ENCODE measurements at places on chromosomes 2 and 18.
A peak's percentile ranks its signal among the peaks of the same experiment; 100 is the strongest.

DNA sequence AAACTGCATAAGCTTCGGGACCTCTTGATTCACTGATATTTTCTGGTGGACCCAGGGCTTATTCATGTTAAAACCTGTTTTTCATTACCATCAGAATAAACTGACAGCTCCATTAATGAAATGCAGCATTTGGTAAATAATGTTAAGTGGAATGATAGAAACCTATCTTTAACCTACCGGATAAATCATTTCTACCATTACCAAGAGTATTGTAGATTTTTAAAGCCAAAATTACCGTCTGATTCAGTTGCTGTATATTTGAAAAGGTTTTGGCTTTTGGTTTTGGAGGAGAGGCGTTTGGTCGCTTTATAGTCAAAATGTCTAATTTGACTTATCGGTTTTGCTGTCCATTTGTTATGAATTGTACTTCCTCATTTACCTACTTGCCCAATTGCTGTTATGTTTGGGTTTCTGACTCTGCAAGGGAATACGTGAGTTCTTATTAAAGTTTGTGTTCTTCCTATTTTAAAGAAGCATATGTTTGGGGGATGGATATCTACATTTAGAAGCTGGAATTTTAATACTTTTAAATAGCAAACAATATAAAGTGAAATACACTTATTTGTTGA, 1.0 kb upstream of the CUL3 start:
- no peak for DNase-seq

- no peak for DNase-seq
Observed at GRCh38 chr18:13524054-13524453, 202.3 kb downstream of the FAM210A start.

DNA sequence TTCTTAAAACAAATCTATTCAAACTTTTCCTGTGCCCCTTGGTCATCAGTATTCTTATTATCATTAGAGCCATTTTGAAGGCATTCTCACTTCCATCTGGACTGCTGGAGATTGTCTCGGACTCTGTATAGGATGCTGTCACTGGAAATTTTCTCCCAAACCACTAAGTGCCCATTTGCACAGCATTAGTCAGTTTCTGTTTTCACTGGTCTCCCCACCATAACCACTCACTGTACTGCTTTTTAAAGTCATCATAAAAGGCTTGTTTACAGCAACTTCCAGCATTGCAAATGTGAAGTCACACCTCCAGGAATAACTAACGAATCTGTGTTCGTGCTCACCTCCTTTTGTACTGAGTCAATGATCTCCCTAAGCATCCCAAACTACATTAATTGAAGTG, 150.9 kb upstream of the SERTAD2 start:
- DNase-seq, result no peak

- DNase-seq, result no peak
Observed at GRCh38 chr2:152198499-152198898, 22.9 kb upstream of the STAM2 start.

GRCh38 chr2:176088937-176089842, 3.3 kb upstream of the HOXD13 start:
- DNase-seq, result no peak

DNA sequence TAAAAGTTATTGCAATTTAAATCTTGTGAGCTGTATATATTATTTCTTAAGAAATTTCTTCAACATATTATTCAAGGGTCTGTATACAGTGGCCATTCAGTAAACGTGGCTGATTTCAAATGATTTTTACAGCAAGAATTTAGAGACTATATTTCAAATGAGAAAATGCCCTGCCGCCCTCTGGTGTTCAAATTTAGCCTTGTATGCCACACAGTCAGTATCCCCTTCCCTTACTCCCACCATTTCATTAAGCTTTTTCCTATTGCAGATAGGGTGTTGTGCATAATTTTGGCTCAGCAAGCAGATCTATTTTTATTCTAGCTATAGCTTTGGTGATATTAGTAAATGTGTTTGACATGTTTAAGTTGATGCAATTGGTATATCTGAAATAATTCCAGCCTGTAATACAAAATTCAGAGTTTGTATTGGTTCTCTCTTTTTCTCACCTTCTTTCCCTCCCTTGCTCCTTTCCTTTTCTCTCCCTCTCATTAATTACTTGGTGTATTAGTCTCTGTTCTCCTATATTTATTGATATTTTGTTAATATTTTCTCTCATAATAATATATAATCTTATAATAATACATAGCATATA, 22.8 kb upstream of the SCN7A start:
- DNase-seq, result no peak

- DNase-seq, result peak; percentile 35
Observed at GRCh38 chr2:230873661-230874401, 9.1 kb downstream of the ITM2C start.

DNA sequence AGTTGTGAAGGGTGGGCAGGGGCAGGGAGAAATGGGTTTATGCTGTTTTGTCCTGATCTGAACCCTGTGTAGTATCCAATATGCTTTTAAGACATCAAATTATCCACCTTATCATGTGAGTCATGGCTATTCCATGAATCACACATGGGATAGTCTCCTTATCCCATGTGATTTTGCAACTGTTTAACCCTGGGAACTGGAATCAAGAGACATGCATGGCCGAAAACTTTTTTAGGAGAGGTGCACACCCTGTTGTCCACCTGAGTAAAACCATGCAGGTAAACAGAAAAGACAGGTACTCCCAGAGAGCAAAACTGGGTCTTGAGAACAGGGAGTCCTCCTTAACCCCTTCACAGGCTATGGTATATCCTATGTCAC, 490.6 kb upstream of the HS6ST1 start:
- DNase-seq, result no peak

GRCh38 chr2:6423944-6424343, 441.8 kb downstream of the CMPK2 start:
- DNase-seq, result no peak

DNA sequence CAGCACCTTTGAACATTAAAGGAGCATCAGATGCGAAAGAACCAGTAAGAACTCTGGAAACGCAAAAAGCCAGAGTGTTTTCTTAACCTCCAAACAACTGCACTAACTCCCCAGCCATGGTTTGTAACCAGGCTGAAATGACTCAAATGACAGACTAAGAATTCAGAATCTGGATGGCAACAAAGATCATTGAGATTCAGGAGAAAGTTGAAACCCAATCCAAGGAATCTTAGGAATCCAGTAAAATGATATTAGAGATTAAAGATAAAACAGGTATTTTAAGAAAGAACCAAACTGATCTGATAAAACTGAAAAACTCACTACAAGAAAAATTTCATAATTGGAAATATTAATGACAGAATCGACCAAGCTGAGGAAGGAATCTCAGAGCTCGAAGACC, 116.7 kb downstream of the PTRHD1 start:
- no peak for DNase-seq

DNA sequence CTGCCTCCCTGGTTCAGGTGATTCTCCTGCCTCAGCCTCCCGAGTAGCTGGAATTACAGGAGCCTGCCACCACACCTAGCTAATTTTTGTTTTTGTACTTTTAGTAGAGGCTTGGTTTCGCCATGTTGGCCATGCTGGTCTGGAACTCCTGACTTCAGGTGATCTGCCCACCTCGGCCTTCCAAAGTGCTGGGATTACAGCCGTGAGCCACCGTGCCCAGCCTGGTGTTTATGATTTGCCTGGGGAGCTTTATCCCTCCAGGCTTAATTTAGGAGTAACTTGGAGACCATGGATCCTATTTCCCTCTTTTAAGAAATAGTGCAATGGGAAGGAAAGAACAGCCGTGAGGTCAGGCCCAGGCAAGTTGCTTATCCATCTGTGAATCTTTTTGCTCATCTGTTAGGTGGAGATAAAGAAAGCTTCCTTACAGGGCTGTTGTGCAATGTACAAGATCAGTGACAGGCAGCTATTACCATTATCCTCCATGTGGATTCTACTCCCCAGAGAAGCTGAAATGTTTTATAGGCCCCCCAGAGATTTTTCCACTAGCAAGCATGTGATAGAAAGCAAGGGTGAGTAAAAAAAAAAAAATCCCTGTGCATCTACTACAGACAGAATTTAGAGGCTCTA, 104.9 kb upstream of the MGAT5 start:
- no peak for DNase-seq

GRCh38 chr2:224155896-224156295, 116.8 kb upstream of the SERPINE2 start:
- DNase-seq, result no peak

DNA sequence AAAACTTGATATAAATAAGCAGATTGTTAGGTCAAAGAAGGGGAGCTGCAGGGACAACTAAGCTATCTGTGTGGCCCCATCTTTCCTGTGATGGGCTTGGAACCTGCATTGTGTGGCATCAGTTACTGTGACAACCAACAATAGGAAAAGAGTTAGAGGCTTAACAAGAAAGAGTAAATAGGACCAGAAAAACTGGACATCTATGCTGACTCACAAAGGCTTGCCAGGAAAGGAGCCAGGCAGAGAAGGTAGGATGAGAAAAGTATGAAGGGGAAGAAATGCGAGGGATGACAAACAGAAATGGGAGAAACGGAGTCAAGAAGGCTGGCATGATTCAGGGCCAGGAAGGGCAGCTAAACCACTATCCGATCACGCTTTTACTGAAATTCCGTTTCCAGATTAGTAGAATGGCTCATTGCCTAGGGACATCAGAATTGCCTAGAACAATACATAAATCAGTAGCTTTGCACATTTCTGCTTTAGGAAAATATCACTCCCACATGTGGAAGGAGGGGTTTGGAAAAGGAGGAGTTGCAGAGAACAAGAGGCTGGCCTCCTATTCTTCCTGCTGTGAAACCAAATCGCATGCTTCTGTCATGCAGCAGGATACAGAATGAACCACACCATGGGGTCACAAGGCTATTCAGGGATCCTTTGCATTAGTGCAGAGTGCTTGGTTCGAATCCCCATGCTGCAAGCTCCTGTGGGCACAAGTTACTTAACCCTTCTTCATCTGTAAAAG, 7.3 kb downstream of the PLA2R1 start:
- no peak for DNase-seq

DNA sequence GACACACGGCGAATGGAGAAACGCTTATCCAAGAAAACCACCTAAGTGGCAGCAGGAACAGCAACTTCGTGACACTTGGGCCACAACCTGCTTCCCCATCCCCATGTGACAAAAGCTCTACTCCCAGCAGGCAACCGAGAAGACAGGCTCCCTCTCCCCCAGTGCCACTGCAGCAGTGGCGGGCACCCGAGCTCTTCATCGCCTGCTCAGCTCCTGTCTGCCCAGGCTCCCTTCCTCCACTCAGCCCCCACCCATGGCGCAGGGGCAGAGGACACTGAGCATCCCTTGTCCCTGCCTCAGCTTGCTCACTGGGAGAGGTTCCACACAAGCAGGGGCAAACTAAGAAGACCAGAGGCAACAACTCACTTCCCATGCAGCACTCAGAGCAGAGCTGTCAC, 22.9 kb downstream of the SLC66A2 start:
- no peak for DNase-seq

- no peak for DNase-seq
Observed at GRCh38 chr2:37896319-37896718, 28.8 kb upstream of the RMDN2 start.

DNA sequence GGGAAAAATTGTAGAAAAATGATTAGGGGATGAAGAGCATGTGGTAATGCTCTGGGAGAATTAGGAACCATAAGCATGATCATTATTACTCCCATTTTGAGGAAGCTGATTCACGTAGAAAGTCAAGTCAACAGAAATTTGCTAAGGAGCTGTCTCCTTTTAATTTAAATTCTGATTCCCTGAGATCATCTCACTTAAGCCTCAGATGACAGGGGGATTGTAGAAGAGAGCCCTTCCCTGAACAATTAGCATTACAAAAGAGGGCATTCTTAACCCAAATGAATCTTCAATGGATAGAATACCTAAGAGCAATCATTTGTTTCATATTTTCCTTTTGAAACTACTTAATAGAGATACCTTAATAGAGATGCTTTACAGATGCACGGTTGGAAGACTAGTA, 267.9 kb downstream of the NYAP2 start:
- no peak for DNase-seq

GRCh38 chr2:174916270-174916930, 88.8 kb downstream of the CHN1 start:
- DNase-seq, result no peak

- DNase-seq, result no peak
Observed at GRCh38 chr2:191748059-191748461, 70.1 kb downstream of the NABP1 start.

- DNase-seq, result no peak
Observed at GRCh38 chr18:67618061-67618460, 101.5 kb upstream of the DSEL start.

GRCh38 chr2:41216978-41217377, 765.1 kb upstream of the SLC8A1 start:
- DNase-seq, result no peak

- no peak for DNase-seq
Observed at GRCh38 chr2:189393440-189394111, 47.7 kb upstream of the WDR75 start.

DNA sequence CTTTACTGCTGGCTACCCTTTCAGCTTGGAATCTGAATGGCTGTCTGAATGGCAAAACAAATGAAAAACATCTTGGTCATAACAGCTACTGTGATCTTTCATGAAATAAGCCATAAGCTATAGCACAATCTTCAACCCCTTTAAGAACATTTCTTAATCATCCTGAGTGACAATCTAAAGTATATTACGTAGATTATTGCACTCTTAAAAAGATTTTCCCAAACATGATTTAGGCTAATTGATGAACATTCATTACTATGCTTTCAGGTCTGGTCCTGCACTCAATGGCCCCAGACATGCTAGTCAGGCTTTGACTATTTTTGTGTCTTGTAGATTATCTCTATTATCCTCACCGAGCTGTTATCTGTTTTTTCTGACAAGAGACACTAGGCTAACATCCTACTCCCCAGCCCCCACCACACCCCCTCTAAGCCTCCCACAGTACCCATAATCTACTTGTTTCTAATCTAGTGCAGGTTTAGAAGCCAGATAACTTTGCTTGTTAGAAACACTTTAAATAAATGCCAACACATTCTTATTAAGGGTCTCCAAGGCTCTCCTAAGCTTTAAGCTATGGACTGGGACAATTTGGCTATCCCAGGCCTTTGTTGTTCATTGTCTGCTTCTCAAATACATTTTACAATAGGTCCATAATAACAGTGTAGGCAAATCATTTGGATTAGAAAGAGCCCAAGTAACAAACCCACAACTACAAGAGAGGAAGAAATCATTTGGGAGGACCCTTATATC, 4.2 kb downstream of the SMAD2 start:
- no peak for DNase-seq

DNA sequence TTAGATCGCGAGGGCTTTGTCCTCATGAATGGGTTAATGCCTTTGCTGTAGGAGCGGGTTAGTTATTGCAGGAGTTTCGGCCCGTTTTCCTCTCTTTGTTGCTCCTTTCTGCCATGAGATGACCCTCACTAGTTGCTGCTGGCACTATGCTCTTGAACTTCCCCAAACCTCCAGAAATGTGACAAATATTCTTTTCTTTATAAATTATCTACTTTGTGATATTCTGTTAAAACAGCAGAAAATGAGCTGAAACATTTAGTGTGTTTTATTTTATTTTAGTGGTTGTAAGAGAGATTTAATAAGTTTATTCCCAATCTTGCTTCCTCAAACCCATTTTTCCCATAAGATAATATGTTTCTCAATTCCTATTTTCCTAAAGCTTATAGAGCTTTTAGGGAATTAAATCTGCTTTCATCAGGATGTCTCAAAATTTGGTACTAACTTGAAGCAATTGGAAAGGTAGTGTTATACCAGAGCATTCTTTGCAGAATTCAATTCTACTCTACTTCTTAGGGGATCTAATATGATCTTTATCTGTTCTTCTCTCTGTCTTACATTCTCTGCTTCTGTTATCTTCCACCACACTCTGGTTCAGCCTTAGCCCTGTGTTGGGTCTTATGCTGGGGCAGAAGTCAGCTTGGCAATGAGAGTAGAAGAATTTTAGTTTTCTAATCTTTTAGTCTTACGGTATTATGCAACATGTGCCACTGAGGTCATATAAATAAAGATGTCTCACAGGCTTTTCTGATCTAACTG, 23.1 kb downstream of the DDX1 start:
- no peak for DNase-seq

- no peak for DNase-seq
Observed at GRCh38 chr2:204255526-204255925, 289.7 kb upstream of the PARD3B start.
